ENCODE measurements at places on chromosomes 12 and 14.
A peak's percentile ranks its signal among the peaks of the same experiment; 100 is the strongest.

DNA sequence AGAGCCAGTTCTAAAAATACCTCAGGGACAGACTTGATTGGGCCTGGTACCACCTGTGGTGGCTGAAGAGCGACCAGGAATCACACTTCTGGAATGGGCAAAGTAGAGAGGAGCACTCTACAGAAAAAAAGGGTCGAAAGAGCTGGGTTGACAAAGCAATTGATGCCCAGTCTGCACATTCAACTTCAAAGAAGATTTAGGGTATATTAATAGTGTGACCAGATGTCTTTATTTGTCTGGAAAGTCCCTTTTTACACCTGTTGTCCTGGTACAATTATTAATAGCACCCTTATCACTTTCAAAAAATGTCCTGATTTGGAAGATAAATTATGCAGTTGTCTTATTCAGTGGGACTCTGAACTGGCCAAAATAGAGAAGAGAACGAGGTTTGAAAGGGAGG, 137.5 kb downstream of the DYRK2 start:
- DNase-seq: no peak

GRCh38 chr12:52160200-52160599, 31.6 kb downstream of the KRT80 start:
- DNase-seq: no peak

DNA sequence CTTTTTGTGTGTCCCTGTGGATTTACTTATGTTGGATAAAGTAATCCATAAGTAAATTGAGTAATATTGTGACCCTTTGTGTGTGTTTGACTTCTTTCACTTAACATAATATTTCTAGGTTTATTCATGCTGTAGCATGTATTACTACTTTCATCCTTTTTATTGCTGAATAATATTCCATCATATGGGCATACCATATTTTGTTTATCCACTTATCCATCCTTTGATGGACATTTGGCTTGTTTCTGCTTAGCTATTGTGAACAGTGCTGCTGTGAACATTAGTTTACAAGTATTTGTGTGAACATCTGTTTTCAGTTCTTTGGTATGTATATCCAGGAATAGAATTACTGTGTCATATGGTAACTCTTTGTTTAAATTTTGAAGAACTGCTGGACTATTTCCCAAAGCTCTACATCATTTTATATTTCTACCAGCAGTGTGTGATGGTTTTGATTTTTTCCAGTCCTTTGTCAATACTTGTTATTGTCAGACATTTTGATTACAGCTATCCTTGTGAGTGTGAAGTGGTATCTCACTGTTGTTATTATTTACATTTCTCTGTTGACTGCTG, 25.2 kb downstream of the G2E3 start:
- DNase-seq: no peak

GRCh38 chr14:32470161-32470715, 141.1 kb downstream of the AKAP6 start:
- no peak for DNase-seq

- DNase-seq: no peak
Measured at GRCh38 chr12:4584281-4584680, 22.3 kb downstream of the DYRK4 start.

DNA sequence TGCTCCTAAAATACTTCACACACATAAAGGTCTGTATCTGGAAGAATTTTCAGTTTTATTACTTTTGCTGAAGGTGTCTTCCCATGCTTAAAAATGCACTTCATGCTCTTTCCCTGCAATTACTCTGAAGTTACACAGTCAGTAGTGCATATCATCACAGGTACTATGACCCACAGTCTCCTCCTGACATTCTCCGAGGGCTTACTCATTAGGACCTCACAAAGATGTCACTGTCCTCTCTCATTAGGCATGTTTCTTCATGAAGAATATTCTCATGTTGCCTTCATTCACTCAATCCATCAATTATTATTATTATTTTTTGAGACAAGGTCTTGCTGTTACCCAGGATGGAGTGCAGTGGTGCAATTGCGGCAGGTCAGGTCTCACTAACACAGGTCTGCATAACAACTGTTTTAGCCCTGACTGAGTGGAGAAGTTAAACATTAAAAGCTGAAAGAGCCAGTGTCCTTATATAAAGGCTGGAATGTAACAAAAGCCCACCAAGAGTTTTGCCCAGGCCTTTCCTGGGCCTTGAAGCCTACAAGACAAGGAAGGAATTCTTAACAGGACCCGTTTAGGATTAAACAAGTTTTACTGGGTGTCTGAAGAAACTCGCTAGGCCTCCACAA, 119.5 kb upstream of the WSCD2 start:
- no peak for DNase-seq

DNA sequence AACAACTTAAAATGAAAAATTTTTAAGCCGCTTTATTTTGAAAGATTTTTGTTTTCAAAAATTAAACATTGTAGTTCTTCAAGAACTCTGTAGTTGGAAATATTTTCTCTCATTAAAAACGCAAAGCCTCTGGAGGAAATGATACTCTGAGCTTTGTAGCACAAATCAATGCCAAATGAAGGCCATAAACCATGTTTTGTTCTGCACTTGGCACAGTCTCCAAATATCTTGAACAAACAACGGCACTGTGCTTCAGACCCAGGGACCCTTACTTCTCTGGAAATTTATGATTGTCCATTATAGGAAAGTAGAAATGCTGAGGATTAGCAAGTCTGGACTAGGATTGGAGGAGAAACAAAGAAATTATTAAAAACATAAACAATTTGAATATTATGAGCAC, 160.8 kb upstream of the BMP4 start:
- DNase-seq: no peak

GRCh38 chr14:23401291-23401690, 6.8 kb downstream of the MYH6 start:
- no peak for DNase-seq

GRCh38 chr14:30656190-30656632, 34.1 kb downstream of the SCFD1 start:
- no peak for DNase-seq

DNA sequence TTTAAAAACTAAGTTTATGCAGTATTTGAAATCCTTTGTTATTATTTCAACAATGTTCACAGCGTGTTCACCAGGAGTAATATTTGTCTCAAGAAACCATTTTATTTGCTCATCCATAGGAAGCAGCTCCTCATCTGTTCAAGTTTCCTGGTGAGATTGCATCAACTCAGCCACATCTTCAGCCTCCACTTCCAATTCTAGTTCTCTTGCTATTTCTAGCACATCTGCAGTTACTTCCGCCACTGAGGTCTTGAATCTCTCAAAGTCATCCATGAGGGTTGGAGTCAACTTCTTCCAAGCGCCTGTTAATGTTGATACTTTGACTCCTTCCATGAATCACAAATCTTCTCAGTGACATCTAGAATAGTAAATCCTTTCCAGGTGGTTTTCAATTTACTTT, 18.0 kb downstream of the CLEC9A start:
- no peak for DNase-seq

GRCh38 chr12:101839324-101840283, 8.8 kb upstream of the GNPTAB start:
- peak; percentile 77 for DNase-seq

GRCh38 chr14:63578300-63578699, 35.1 kb upstream of the PPP2R5E start:
- no peak for DNase-seq

DNA sequence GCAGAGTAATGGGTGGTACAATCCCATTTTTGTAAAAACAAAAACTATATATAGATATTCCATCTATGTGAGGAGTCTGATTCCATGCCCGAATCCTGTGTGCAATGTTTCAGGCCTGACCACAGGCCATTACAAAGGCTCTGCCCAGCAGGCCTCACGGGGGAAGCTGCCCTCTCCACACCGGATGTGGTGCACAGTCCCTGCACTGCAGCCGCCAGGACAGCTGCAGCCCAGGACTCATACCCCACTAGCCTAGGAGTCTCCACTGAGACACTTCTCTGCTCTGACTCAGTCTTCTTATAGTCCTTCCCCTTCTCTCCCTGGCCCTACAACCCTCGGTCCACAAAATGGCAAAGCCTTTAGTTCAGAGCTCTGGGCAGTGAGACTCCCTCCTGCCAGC, 190.4 kb downstream of the PPM1H start:
- DNase-seq: no peak

GRCh38 chr12:122021193-122021821, 377 bp upstream of the BCL7A start:
- no peak for DNase-seq

DNA sequence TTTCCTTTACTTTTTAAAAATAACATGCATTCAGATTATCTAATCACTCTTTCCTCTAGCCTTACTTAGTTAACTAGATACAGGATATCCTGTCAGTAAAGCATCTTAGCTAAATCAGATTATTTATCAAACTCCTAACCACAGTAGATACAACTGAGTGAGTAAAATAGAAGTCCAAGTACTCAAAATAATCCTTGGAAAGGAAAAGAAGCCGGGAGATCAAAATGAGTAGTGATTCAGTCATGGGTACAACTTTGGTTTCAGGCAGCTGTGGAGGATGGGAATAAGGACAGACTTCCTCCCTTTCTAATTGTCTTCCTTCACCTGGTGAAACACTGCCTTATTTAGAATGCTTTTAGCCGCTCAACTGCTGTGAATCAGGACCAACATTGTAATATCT, 29.4 kb downstream of the GNG2 start:
- DNase-seq: no peak

DNA sequence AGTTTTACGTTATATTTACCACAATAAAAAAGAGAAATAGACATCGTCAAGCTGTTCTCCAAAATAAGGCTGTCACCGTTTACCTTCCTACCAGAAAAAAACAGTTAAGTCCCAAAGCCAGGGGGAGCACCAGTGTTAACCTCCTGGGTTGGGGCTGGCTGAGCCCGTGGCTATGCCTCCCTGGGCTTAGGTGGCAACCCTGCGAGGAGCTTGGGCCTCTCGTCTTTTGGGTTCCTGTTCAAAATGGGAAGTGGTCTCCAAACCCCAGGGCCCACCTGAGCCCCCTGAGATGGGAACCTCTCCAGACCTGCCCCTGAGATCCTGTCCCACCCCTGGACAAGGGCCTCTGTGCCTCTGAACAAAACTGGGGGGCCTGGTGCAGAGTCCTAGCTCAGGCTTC, 22.9 kb downstream of the PACS2 start:
- DNase-seq: no peak

- DNase-seq: no peak
Measured at GRCh38 chr14:73339846-73340595, 102.7 kb downstream of the PAPLN start.

DNA sequence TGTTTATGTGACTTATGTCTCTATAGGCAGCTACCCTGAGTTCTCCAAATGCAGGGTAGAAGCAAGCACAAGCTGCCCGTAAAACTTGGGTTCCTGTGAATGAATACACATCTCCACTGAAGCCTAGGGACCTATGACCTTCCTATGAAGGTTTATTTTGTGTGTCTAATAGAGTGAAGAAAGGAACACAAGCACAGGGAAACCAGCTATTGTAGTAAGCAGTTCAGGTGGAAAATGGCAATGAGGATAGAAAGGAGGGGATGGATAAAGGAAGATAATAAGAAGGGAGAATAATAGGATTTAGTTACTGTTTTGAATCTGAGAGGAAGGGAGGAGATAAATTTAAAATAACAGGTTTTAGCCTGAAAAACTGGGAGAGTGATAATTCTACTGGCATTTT, 2.4 kb downstream of the PFKM start:
- no peak for DNase-seq

DNA sequence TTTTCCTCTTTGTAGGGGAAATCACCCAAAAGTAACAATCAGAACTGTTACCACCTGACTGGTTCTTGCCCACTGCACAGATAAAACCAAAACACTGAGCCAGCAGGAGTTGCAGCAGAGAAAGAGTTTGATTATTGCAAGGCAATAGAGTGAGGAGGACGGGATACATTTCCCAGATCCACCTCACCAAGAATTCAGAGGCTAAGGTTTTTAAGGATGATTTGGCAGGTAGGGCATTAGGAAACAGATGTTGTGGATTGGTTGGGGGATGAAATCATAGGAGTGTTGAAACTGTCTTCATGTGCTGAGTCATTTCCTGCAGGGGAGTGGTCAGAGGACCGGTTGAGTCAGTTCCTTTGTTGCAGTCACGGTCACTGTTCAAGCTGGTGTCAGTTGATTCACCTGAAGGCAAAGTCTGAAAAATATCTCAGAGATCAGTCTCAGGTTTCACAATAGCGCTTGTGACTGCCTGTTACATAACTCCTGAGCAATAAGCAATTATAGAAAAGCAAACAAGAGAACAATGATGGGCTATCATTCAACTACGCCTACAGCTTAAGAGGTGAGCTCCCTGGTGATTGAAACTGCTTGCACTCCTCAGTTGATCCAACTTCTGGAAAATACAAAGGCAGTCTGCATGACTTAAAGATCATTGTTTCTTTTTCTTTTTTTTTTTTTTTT, 20.3 kb upstream of the AMN1 start:
- DNase-seq: peak; percentile 53

GRCh38 chr14:22837750-22838538, 1.6 kb downstream of the MMP14 start:
- DNase-seq: no peak

DNA sequence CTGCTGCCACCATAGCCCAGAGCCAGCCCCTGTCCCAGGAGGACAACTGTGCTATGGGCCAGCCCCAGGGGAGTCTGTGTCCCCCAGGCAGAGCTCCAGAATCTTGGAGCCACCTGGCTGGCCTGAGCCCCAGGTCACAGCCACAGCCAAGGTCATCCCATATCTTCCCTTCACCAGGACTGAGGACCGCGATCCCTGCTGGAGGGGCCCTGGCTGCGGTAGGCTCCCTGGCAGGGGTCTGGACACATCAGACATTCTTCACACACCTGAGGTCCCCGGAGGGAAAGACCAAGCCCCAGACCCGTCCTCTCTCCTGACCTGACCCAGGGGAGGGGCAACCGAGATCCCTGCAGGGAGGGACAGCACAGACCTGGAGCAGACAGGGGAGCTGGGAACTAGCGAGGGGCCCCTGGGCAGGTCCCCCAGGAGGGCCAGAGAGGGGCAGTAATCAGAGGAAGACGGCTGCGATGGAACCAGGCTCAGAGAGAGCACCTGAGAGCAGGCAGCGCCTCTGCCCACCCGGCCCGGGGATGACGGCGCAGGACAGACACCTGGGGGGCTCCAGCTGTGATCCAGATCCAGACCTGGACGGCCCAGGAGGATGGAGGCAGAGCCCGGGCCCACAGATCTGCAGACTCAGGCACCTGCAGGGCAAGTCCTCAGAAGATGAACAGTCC, 103.2 kb upstream of the EIF5 start:
- no peak for DNase-seq

GRCh38 chr12:57761391-57761998, 5.4 kb downstream of the CYP27B1 start:
- DNase-seq: no peak

GRCh38 chr12:15688202-15688736, 100.9 kb downstream of the EPS8 start:
- no peak for DNase-seq

DNA sequence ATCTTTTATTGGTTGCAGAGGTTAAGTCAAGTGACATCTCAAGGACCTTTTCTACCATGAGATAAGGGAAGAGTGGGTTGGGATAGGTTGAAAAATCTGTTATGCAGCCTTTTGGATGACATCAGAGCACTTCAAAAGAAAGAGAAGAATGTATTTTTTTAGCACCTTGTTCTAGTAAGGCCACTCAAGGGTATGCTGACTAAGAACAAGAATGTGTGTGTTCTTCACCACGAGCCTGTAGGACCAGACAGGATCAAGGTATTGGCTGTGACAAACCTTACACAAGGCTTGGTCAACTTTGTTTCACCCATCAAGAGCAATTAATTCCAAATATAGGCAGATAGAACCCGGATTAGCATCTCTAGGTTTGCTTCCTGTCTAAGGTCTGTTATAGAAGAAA, 142.5 kb downstream of the SAMD4A start:
- no peak for DNase-seq
